ENCODE measurements at places on chromosomes 5 and 9.

DNA sequence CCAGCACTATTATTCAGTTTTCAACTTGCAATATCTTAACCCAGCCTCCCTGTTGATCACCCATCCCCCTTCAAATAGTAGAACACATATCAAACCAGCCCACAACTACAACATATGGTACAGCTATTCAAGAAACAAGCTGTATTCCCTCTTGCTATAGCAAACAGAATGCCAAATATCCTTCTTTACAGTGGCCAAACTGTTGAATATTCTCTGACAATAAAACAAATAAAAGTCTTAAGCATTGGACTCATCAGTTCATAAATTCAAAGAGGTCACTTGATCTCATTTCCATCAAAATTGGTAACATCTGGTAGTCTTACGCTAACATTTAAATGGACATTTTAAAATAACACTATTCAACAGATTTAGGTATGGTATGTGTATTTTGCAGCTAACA lies 350.8 kb downstream of the EFNA5 start:
- no peak for DNase-seq

DNA sequence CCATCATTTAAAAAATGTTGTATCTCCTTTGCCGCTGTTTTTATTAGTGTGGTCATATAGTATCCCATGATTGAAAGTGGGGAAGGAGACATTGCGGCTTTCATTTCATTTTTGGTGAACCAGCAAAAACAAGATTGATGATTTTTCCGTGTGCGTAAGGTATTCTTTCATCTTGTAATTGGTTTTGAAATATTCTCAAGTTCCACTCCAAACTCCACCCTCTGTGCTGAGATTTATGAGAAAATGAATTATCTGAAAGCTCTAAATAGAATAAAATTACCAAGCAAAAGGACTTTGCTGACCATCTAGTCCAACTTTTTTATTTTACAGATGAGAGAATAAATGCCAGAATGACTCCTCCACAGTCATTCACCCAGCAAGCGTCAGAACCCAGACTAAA lies 103.1 kb upstream of the MPDZ start:
- DNase-seq: no peak

GRCh38 chr5:1322036-1322900 lies 22.6 kb downstream of the CLPTM1L start:
- no peak for DNase-seq

DNA sequence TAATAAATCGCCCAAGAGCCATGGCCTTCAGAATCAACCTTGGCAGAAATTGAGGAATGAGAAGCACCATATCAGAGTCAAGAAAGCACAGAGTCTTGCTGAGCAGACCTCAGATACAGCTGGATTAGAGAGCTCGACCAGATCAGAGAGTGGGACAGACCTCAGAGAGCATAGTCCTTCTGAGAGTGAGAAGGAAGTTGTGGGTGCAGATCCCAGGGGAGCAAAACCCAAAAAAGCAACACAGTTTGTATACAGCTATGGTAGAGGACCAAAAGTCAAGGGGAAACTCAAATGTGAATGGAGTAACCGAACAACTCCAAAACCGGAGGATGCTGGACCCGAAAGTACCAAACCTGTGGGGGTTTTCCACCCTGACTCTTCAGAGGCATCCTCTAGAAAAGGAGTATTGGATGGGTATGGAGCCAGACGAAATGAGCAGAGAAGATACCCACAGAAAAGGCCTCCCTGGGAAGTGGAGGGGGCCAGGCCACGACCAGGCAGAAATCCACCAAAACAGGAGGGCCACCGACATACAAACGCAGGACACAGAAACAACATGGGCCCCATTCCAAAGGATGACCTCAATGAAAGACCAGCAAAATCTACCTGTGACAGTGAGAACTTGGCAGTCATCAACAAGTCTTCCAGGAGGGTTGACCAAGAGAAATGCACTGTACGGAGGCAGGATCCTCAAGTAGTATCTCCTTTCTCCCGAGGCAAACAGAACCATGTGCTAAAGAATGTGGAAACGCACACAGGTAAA lies 4.5 kb downstream of the NFX1 start:
- no peak for DNase-seq

GRCh38 chr9:83538172-83538889 lies at the start of gene FRMD3:
Gene FRMD3 (minus strand): TSS chr9:83538401. CDS start chr9:83538231, 170 bp downstream.
- no peak for DNase-seq

- no peak for DNase-seq
Measured at GRCh38 chr5:103487822-103488493, 74.6 kb downstream of the NUDT12 start.

- DNase-seq: no peak
Measured at GRCh38 chr9:69555802-69556201, 116.4 kb downstream of the APBA1 start.

GRCh38 chr9:134342746-134343115 lies 16.5 kb downstream of the RXRA start:
- DNase-seq: no peak

DNA sequence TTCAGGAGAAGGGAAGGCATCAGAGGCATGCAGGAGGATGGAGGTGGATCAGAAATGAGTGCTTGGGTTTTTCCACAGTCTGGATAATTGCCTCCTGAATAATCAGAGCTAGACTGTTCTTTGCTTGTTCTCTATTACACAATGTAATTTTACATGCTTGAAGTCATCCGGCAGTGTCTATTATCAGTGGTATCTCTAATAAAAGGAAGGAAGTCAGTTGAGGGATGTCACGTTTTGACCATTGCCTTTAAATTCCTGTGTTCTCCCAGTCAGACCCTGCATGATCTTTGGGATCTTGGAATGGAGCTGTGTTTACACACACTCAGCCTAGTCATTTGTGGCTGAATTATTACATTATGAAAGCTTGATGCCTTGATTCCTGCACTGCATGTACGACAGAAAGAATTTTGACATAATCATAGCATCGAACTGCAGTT lies 91.0 kb downstream of the PDE8B start:
- no peak for DNase-seq

DNA sequence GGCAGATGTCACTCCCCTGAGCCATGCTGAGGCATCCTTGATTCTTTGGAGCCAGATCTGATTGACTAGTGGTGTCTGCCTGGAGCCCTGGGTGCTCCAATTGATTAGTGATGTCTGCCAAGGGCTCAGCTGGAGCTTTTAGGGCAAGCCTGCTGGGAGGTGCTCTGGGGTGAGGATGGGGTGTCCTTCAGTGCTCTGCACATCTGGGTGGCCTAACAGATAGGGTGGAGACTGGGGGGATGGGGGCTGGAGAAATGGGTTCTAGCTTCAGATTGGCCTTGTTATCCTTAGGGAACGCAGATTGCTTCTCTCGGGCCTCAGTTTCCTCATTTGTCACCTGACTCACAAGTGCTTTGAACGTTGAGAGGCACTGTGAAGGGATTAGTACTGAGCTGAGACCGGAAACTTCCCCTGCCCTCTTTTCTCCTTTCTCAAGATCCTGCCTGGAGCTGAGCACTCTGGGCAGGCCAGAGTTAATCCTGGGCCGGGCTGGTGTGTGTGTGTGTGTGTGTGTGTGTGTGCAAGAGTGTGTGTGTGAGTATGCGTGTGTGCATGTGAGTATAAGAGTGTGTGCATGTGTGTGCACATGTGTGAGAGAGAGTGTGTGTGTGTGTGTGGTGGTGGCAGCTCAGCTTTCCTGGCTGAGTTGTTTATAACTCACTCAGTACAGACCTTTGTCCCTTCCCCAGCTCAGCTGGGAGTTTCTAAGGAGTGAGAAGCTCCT lies 5.6 kb upstream of the IER5L start:
- DNase-seq: no peak

GRCh38 chr9:133188006-133188842 lies 20.8 kb downstream of the OBP2B start:
- DNase-seq: no peak

DNA sequence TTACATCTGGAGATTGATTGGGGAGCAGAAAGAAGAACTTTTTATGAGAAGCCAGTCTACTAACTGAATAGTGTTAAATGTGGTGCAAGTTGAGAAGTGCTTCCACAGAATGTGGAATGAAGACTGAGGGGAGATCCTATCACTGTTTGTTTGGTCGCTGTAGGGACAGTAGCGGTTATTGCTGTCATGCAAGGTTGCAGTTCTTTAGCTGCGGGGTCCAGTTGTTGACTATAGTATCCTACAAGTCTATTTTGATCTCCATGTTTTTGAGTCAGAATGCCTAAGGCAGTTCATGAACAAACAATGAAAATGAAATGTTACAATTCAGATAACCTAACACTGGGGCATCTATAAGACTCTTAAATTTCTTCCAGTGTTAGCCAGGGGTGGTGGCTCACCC lies 45.3 kb upstream of the PDZD2 start:
- no peak for DNase-seq

DNA sequence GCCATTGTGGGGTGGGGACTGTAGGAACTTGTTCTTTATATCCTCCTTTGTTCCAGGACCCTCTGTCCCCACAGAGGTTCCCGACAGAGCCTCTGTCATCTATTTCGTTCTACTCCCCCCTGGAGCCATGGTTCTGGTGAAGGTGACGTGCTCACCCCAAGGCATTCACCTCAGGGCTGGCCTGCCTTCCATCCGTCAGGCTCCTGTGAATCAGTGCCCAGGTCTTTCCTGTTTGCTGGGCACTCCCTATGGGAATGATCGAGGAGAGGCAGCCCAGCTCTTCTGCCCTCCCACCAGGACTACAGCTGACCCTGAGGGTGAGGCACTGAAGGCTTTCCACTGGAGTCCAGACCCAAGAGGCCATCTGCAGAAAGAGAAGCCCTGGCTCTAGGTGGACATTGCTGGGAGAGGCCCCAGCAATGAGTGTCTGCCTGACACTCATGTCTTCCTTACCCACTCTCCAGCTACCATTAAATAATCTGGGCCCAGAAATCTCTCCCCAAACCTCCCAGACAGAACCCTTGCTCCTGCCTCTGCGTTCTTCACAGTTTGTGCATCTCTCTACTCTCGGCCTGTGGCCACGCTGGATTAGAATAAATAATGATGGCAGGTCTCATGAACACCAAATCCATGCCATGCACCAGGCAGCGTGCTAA lies 214.2 kb downstream of the FSTL4 start:
- no peak for DNase-seq

- no peak for DNase-seq
Measured at GRCh38 chr9:94056442-94056974, 27.8 kb upstream of the PTPDC1 start.

- no peak for DNase-seq
Measured at GRCh38 chr5:113233606-113234005, 201.2 kb downstream of the TSSK1B start.

GRCh38 chr5:54821445-54822323 lies 163.7 kb downstream of the ESM1 start:
- DNase-seq: no peak

GRCh38 chr5:144139586-144139985 lies 30.9 kb downstream of the YIPF5 start:
- no peak for DNase-seq

GRCh38 chr5:61734966-61735365 lies 402.9 kb downstream of the ZSWIM6 start:
- no peak for DNase-seq

DNA sequence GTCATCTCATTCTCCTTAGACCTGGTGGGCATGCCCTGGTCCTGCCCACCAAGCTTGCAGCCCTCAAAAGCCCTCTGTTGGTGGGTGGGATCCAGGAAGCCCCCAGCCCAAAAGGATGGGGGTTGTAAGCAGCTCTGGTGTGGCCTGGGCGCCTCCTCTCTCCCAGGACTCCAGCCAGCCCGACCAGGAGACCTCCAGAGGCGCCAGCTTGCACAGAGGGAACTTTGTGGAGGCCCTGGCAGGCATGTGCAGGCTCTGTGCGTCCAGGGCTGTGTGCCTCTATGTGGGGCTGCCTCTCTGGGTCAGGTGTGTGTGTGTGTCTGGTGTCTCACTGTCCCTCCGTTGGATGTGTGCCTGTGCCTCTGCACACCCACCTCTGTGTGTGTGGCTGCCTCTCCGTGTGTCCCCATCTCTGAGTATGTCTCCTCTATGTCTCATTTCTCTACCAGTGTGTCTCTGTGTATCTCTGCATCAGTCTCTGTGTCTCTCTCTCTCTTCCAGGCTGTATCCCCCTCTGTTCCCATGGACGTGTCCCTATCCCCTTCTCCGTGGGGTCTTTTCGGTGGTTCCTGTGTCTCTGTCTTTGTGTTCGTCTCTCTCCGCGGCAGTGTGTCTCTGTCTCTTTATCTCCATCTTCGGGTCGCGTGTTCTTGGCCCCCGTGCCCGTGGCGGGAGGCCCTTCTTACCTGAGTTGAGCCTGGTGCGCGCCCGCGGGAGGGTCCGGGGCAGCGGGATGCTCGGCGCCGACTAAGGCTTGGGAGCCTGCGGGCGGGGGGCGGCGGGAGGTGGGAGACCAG lies 501 bp downstream of the ENHO start:
- no peak for DNase-seq

- no peak for DNase-seq
Measured at GRCh38 chr5:39980056-39980455, 555.3 kb upstream of the DAB2 start.

DNA sequence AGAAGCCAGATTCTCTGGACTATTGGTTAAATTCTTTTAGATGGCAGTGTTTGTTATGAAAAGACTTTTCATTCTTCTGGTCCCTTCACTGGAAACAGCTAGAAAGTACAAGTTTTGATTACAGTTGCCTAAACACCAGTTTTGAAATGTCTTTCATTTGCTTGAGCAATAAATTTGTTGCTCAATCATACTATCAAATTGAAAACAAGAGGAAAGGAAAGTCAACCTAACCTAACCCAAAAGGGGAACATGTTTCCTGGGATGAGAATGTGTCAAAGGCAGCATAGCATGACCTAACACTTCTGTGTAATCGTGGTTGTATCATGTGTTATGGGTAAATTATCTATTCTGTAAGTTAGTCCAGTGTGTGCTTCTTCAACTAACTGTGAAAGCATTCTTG lies 213.2 kb downstream of the TMC1 start:
- no peak for DNase-seq

- no peak for DNase-seq
Measured at GRCh38 chr9:136258299-136258625, 12.7 kb upstream of the QSOX2 start.

DNA sequence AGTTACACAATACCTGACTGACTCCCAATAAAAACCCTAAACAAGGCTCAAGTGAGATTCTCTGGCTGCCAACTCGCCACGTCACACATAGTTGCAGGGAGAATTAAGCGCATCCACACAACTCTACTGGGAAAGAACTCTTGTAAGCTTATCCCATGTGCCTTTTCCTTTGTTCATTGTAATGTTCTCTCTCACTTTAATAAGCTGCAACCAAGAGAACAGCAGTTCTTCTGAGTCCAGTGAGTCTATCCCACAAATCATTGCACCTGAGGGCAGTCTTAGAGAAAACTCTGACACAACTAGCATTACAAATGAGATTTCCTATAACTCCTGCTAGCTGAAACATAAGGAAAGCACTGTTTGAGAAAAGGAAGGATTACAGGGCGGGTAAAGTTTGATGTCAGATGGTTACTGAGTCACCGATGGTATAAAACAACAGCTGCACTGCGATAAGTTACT lies 27.4 kb downstream of the CENPK start:
- DNase-seq: no peak

DNA sequence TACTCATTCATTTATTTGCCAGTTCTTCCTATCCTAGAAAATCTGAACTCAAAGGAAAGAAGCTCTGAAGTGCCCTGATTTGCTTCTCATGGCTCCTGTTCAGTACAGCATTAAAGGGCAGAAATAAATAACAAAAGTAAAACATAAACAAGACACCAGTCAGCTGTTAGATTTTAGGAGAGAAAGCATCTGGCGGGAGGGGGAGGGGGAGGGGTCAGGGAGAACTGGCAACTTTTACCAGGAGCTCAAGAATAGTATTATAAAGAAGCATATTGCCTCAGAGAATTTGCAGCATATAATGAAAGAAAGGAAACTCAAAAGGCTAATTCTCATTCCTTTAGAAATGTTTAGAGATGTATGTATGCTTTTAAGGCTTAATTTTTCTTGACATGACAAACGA lies 68.1 kb downstream of the SEMA6A start:
- no peak for DNase-seq

GRCh38 chr5:174057206-174057605 lies 11.7 kb downstream of the NSG2 start:
- DNase-seq: no peak

Measured in stimulated activated CD4-positive, alpha-beta T cell treated with anti-CD3 and anti-CD28 coated beads, Interleukin-1b, Interleukin-23, amount 100 ng/mL, for 1 hour (primary cell).